ENCODE measurements at places on chromosomes 12 and 14.

DNA sequence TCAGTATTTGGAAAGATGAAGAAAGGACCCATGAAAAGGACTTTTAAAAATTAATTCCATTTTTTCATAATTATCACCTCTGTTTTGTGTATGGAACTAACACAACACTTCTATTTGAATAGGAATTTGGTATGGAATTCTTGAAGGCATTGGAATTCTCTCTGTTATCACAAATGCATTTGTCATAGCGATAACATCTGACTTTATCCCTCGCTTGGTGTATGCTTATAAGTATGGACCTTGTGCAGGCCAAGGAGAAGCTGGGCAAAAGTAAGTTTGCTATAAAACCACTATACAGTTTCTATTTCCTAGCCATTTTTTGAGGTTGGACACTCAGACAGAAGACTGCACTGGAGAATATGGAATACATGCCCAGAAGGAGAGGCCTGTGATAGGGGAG is 98.6 kb downstream of the SLC5A8 start:
- DNase-seq = no peak

GRCh38 chr14:71557351-71557750 is 374.9 kb upstream of the RGS6 start:
- DNase-seq = no peak

DNA sequence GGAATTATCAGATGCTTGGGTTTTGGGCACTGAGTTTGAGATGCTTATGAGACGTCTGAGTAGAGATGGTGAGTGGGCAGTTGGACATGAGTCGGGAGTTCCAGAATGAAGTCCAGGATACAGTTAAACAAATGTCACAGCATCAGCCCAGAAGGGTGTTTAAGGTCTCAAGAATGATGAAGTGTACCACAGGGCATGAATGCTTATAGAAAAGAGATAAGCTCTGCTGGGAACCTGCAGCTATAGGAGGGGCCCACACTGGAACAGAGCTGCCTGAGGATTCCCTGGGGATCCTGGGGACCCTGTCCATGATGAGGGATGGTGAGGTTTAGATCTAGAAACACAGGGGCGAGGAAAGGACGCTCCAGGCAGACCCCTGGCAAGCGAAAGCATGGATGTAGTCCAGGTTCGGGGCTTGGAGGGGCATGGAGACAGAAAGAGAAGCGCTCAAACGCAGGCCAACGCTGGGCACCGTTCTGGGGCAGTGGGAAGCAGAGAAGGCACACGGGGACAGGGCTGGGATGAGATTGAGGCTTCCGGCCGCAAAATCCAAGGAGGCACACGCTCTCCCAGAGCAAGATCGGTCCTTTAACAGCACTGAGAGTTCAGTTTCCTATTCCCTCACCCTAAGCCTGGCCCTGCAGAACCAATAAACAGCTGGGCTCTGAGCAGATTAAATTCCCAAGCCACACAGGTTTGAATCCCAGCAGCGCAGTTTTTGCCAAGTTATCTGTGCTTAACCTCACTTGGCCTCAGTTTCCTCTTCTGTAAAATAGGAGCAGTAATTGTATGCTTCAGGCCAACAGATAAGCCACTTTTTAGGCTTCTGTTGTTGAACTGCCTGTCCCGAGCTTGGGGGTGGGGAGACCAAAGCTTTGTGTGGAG is 52.9 kb downstream of the EID3 start:
- no peak for DNase-seq

- no peak for DNase-seq
Measured at GRCh38 chr12:124422570-124423523, 128.0 kb downstream of the RFLNA start.

DNA sequence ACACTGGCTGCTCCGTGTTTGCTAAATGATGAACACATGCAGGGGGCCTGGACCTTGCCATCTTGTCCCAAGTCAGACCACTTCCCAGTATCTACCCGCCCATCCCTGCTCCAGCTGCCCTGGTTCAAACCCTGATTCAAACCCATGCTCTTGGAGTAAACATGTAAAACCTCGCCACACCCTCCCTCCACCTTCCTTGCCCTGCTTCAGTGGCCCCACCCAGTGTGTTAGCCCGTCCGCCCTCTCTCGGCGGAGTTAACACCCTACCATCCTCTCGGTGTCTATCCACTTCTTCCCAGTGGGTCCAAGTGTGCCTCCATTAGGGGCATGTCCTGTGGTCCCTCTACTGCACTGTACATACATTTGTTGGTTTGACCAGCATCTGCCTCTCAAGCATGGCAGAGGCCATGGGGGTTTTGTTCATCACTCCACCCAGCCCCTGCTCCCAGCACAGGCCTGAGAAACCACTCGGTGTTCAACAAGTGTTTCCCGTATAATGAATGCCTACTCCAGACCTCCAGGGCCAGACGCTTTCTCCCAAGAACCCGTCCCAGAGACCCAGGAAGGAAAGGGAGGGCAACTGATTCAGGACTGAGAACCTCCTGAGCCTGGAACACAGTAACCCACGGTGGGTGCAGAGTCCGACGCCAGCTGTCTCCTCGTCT is 37.1 kb downstream of the P2RX4 start:
- no peak for DNase-seq

GRCh38 chr12:87812030-87812429 is 217.2 kb downstream of the C12orf50 start:
- DNase-seq = no peak

DNA sequence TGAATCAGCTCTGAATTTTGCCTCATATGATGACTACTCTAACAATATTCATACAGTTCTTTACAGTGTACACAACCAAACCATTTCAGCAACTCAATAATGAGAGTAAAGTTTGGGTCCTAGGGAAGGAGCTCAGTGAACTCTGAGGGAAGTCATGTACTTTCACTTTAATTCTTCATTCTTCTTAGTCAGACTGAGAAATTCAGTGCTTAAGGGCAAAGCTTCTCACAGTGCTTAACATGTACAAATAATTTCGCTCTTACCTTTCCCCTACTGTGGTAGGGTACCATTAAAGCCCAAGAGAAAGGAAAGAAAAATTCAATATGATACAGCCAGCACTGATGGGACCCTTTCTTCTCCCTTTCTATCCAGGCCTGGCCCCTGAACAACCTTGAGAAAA is 435.0 kb downstream of the NELL2 start:
- peak; percentile 63 for DNase-seq

GRCh38 chr12:58809064-58809607 is 111.2 kb downstream of the LRIG3 start:
- no peak for DNase-seq

DNA sequence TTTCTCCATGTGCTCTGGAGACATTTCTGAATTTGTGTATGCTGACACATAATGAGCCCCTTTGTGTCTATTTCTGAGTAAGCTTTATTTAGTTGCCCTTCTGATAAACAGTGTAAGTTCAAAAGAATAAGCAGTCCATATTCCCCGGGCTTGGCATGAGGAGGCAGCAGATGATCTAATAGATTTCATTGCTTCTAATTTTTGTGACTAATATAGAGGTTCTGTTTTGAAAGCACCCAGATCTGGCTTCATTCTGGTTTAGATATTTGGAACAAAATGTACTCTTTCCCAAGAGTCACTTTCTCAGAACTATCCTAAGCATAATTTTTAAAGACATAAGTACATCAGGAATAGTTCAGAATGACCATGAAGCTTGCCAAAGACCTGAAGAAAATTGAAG is 290.9 kb downstream of the BTG1 start:
- no peak for DNase-seq
